Fibroblast of skin of back (primary cell): ENCODE measurements at places on chromosomes 2 and 18.
A peak's percentile ranks its signal among the peaks of the same experiment; 100 is the strongest.

GRCh38 chr2:74481961-74482800 lies 617 bp downstream of the CCDC142 start:
- DNase-seq: no peak

DNA sequence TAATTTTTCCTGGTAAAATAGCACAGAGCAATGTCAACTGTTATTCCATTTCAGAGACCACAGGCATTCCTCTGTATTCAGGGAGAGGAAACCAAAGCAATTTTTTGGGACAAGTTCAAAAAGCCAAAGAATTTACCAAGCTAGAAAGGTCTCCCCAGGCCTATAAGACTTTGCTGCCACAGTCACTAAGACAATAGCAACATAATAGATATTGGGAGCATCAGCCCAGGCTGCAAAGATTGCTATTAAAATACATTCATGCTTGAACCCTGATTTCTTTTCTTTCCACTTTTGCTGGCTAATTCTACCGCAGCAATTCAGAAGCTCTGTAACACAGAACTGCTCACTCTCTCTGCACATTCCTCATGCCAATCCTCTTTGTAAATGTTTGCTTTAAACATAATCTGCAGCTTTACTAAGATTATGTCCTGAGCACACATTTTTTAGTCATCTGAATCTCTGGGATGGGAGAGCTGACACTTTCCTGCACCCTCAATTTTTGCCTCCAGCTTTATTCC lies 76.3 kb downstream of the CLHC1 start:
- peak; percentile 92 for DNase-seq

- no peak for DNase-seq
Observed at GRCh38 chr2:166135152-166135848, 7.5 kb upstream of the SCN1A start.

GRCh38 chr2:204551512-204551863 lies 6.2 kb downstream of the PARD3B start:
- DNase-seq: no peak

- no peak for DNase-seq
Observed at GRCh38 chr2:166519391-166519962, 25.4 kb upstream of the SCN7A start.

DNA sequence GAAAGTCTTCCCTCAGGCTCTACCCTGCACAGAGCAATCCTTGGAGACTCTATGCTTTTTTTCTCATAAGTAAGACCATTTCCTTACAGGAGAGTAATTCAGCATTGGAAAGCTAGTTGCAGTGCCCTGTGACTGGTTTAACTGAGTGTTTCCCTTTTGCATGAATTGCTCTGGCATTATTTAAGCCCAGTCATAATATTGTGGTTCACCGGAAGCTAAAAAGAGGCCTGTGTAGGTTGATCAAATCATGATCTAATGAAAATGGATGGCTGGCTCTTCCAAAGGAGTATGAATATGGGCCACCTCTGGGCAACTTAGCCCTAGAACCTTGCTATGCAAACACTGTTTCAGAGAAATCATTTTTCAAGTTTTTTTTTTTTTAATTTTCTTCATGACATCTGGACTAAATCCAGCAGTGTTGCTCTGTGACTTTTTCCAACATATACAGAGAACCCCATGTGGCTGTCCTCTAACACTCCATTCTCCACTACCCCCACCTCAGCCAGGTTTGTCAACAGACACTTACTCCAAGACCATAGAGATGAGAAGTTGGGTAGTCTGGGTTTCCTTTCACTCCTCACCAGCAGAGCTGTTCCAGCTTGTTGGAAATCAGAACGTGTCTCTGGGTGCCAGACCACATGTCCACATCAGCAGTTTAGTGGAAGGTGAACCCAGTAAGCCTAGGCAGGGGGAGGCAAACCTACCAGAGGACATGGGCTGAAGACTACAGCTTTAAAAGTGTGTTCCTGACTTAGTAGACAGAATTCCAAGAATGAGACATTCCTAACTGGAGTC lies 175.2 kb upstream of the SLC14A2 start:
- no peak for DNase-seq

DNA sequence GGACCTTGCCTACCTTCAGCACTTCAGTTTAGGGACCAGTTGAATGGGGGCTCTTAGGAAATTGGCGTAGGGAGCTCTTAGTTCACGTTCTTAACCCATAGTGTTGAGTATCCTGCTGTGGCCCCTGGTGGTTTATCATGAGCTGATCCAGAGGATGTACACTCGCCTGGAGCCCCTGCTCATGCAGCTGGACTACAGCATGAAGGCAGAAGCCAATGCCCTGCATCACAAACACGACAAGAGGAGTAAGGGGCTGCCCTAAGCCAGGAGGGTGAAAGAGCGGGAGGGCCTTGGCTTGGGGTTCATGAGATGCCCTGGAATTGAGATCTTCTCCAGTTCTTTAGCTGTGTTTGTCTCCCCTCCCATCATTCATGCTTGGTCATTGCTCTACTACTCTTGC lies 2.9 kb downstream of the RETREG2 start:
- DNase-seq: no peak

DNA sequence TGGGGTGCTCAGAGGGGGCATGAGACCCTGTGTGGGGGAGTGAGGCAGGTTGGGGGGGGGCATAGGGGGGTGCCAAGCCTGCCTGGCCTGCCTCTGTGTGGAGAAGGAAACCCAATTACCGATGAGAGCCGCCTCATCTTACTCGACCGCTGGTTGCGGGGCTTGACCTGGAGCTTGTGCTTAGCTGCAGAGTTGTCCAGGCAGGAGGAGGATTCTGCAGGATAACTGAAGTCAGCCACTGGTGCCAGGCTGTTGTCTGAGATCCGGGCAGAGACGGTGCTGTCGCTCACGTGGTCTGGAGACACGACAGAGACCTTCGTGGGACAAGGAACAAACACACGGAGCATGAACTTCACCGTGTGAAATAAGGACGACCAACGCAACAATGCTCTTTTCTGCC lies 95.9 kb upstream of the MGAT4A start:
- DNase-seq: no peak

DNA sequence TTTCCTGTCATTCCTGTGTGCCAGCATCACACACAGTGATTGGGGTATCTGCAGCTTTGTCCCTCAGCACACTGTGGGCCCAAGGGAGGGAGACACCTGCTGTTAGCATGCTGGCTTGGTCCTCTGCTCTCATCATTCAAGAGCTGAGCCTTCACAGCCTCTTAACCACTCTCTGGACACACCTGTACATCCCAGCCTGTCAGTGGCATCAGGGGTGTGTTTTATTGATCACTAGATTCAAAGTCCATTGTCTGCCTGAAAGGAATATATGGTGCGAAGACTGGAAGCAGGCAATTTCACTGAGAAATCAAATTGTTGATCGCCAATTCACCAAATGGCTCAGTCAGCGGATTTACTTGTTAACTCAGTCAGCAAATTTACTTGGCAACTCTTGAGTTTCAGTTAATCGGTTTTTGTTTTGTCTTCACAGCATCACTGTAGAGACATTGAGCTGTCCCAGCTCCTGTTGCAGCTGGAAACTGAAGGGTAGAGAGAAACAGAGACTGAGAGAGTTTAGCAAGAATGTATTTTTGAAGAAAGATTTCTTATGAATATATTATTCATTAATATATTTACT lies 56.3 kb upstream of the TMEM200C start:
- DNase-seq: no peak

DNA sequence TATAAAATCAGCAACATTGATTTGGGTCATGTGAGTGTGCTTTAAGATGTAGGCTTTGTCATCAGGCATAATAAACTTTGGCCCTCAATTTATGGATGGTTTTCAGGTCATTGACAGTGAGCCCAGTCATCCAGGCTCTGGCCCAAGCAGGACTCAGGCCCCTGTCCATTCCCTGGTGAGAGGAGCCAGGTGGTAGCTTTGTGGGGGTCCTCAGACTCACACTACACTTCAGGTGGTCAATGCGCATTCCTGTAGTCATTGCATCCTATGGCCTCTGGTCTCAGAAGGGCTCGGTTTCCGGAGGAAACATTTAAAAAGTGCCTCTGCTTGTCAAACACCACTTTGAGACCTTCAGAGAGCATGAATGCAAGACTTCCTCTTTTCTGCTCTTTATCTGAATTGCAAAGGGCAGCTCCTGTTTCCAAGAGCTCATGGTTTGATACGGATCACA lies 20.2 kb downstream of the LGALSL start:
- no peak for DNase-seq

DNA sequence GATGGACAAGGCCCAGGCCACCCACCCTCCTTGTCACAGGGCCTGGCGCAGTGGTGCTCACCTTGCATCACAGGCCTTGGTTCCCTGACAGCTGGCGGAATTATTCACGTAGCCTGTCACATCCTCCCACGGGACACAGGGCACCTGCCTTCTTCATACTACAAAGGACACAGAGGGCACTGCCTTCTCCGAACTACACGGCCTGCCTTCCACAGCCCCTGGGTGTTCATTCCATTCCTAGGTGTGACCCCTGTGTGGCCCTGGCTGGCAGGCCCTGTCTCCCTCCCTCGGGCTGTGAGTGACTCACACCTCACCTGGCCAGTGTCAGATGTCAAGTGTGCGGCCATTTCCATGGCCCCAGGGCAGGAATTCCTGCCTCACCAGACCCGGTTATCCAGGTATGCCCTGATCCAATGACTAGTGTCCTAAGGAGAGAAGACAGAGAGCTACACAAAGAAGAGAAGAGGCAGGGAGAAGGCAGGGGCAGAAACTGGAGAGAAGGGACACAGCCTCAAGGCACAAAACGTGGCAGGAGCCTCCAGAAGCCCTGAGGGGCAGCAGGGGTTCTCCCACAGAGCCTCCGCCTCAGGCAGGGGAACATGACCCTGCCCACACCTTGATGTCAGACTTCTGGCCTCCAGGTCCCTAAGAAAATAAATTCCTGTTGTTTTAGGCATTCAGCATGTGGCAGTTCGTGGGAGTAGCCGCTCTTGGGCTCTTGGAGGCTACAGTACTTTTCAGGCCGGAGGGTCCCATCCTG lies 43.4 kb downstream of the MBP start:
- DNase-seq: no peak

DNA sequence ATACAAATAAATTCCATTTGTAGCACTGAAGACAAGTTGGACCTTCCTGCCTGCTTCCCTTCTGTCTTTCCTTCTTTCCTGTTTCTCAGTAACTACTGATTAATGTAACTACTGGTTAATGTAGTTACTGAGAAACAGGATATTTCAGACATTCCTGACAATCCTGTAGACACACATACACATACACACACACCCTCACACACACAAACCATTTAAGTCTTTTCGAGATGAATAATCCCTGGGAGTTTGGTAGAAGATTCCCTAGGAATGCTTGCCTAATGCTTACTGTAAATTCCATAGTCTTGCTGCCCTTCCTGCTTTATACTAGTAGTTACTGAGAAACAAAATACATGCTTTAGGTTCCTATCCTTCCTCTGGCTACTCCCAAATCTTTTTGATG lies 83.9 kb downstream of the PIK3C3 start:
- DNase-seq: peak; percentile 97

DNA sequence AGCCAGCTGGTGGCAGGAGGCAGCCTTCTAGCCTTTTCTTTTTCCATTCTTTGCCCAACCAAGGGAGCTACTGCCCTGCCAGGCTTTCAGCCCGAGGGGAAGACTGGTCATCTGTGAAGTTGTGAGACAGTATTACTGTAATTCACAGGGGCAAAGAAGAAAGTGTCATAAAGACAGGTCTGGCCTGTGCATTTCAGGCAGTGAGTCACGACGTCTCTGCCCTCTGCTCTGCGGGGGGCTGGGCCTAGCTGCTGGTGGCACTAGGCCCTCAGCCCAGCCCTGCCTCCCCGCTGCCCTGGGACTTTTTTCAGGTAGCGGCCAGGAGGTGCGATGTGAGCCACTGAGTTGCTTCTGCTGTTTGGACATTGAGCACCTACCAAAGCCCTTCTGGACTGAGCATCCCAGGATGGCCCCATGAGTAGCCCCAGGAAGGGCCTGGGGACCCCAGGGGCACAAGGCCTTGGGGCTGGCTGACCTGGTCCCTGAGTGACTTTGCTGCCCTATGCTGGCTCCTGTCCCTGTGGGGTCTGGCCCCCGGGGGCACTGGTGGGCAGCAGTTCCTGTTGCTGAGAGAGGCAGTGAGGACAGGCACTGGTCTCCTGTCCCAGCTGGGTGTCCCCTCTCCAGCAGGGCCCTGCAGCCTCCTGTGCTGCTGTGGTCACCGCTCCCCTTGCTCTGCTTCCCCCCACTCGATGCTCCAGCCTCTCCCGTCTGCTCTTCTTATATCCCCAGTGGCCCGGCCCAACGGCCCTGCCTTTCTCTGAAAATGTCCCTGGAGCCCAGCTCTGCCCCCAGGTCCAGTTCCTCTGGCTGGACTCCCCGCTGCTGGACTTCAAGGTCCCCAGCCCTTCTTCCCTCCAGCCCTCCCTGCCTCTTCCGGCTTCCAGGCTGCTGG lies 7.0 kb downstream of the INHBB start:
- peak; percentile 5 for DNase-seq

DNA sequence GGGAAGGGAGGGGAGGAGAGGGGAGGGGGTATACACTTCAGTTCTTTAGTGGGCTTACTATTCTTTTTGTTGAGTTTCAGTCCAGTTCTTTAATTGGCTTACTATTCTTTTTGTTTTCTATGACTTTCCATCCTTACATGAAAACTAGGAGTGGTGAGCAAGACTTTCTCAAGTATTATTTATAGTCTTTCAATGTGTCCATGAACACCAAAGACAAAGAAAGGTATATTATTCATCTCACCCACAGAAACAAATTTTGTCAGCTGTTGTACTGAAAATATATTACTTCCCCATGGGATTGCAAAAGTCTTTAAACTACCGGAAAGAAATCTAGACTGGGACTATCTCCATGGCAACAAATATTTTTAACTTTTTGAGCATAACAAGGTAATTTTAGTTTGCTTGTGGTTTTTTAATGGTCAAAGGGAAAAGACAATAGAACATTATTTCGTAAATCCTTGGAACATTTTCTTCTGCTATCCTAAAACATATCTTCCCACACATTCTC lies 17.6 kb downstream of the ADAM17 start:
- peak; percentile 55 for DNase-seq

DNA sequence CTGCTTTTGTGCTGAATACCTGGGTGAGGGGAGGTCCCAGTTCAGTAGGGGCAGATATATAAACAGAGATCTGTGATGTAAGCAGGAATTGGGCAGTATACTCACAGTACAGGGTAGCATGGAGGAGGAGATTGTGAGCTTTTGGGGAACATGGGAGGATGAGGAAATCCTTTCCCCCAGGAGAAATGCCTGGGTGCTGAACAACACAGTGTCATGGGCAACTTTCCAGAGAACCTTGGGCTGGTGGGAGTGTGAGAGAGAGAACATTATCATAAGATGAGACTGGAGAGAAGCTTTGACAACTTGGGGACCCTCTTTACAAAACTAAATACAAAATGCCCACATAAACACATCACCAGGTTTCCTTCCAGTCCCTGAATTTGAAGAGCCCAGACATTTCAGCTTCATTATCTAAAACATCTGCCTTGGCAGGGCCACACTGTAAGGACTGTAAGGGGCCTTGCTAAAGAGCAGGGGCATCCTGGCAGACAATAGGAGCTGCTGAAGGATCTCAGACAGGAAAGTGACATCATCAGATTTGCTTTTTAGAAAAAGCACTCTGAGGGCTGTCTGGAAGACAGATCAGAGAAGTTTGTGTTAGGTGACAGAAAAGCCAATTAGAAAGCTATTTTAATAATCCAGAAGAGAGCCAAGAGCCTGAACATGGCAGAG lies 303.1 kb upstream of the FBXO11 start:
- DNase-seq: peak; percentile 83
